ENCODE measurements at places on chromosomes 1 and 21.
A peak's percentile ranks its signal among the peaks of the same experiment; 100 is the strongest.

GRCh38 chr1:239803781-239804180, 287.9 kb upstream of the FMN2 start:
- DNase-seq = no peak

DNA sequence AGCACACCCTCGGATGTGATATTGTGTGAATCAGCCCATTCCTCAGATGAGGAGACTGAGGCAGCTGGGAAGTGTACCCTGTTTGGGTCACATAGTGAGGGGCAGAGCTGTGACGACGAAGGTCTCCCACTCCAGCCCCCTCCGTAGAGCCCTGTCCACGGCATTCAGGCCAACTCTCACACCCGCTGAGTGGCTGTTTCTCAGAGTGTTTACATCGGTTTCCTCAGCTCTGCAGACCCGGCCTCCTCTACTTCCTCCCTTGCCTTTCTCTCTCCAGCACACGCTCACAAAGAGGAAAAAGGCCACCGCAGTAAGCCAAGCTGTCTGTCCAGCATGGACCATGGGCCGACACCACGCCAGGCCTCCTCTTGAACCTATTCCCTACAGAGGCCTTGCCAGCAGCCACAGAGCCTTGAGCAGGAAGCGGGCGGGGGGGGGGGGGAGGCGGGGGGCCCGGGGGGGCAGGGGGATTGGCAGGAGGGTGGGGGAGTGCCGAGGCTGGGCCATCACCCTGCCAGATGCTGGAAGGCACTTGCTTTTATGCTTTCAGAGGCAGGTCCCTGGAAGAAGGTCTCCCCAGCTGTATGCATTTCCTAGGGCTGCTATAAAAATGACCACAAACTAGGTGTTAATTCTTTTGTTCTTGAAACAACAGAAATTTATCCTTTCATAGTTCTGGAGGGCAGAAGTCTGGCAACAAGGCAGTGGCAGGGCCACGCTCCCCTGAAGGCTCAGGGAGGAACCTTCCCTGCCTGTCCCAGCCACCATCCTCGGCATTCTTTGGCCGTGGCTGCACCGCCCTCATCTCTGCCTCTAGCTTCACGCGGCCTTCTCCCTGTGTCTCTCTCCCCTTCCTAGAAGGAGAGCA, 178.4 kb downstream of the PSMG1 start:
- DNase-seq = no peak

DNA sequence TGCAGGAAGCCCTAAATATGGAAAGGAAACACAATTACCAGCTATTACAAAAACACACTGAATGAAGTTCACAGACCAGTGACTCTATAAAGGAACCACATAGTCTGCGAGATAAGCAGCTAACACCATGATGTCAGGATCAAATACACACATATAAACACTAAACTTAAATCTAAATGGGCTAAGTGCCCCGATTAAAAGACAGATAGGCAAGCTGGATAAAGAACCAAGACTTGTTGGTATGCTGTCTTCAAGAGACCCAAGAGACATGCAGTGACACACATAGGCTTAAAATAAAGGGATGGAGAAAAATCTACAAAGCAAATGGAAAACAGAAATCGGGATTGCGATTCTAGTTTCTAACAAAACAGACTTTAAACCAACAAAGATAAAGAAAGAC, 121.9 kb downstream of the SLC5A9 start:
- DNase-seq = no peak

DNA sequence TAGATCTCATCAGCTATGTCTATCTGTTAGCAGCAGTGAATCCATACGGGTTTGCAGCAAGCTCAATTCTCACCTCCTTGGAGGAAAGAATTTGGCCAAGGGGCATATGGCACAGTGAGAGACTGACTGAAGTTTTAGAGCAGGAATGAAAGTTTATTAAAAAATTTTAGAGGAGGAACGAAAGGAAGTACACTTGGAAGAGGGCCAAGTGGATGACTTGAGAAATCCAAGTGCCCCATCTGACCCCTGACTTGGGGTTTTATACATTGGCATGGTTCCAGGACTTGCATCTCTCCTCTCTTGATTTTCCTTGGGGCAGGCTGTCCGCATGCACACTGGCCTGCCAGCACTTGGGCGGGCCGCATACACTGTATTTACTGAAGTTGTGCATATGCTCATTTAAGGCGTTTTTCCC, 9.2 kb upstream of the OSBPL9 start:
- DNase-seq = no peak

GRCh38 chr1:189350983-189351616, 1126.6 kb downstream of the BRINP3 start:
- DNase-seq = no peak

DNA sequence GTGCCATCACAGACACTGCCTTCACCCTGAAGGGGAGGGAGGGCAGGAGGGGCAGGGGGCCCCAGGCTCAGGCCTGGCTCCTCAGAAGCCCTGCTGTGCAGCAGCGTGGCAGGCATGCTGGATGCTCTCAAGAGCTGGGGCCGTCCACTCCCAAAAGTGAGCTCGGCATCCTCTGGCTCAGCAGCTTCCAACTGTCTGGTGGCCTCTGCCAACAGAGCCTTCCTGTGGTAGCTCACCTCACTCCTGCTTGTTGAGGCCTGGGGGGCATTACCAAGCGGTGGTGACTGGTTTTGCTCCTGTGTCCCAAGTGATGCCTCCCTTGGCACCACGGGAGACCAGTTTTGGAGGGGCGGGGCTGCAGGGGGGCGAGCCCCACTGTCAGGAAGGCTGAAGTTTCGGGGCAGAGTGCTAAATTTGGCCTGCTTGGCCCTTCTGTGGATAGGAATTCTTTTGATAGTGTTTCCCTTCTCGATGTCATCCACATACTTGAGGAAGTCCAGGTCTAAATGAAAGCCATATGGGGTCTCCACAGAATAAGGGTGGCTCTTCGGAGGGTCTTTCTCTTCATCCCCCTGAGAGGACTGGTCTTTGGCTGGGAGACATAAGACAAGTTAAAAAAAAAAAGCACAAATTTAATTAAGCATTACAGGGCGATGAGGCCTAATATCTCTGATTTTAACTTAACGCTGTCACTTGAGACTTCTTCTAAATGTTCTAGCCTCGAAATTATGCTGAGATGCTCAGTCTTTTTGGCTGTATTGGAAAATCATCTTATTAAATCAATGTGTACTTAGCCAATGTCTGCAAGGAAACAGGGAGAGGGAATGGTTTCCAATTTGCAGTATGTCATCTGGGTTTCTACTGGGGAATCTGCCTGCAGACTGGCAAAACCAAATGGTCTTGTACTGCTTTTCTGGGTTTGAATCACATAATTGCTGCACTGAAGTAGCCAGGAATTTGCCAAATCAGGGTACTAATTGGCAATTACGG, 44.4 kb downstream of the KANK4 start:
- no peak for DNase-seq

DNA sequence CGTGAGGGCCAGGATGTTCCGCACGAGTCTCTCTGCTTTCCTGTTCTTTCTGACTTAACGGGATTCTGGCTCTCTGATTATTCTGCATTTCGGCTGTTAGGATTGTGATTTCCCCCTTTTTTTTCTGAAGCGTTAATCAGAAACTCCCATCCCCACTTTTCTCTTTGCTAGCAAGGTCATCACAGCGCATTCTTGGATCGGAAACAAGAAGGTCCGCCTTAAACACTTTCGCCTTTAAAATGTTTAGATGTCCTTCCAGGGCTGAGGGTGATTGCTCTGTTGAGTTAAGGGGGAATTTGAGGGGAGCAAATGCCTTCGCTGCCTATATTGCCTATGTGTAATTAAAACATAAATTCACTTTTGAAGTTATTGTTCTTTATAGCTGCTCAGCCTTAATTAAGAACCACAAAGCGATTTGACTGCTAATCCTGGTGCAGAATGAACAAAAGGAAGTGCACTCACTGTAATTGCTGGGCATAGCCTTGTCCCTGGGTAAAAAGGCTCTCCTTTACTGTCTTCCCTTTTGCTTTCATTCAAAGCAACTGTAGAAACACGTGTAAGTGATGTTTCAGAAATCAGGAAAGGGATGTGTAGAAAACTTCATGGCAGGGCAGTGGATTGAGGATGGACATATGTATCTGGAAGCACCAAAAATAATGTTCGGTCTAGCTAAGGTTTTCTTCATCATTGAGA, 1.2 kb downstream of the LAMC1 start:
- DNase-seq = no peak

DNA sequence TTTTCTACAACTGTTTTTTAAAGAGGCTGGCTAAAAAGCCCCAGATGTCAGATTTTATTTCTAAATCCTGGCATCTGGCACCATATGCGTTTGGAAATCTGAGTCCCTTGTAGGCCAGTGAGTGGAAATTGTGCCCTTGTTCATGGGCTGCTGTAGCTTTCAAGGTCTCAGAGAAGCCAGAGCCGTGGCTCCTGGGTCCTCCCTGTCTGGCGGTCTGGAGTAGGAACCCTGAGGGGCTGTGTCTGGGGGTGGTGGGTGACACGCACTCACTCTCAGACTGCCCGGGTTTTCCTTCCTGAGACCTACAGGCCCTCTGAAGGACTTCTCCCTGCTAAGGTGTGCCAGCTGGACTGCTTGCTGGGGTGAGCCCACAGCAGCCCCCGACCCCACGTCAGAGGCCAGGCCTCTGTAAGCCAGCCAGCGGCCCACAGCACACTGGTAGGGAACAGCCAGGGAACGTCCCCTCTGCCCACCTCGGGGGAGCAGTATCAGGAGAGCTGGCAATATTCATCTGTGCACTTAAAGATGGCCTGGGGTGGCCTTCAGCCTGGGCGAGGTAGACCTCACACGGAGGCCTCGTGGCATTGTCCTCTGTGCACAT, 151.5 kb downstream of the PEX14 start:
- DNase-seq = peak; percentile 64

- no peak for DNase-seq
Measured at GRCh38 chr1:246450611-246451251, 56.3 kb downstream of the SMYD3 start.

GRCh38 chr1:16032388-16033102, 10.7 kb downstream of the CLCNKA start:
- DNase-seq = peak; percentile 95

DNA sequence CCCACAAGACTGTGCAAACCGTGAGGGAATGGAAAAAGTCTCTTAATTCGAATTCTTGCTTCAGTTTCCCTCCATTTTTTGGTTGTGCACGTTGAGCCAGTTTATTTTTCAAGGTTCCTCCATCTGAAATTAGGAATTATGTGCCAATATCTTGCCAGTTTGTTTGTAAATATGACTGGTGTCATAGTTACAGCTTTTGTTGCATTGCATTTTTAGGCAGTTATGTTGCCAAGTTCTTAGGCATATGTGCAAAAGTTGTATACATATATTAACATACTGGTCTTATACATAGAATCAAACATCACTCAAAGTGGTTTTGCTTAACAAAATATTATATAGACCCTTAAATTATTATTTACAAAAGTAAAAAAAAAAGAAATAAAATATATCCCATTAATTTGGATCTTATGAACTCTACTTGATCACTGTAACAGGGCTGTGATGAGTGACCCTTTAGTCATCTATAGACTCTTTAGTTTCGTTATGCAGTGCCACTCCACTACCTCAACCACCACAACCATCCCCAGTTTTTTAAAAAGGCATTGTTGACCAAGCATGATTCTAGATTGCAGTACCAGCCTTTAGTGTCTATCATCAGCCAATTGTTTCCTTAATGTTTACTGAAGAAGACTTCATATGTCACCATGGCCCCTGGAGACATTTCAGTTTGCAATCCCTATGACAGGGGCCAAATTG, 20.9 kb upstream of the DYNLT5 start:
- no peak for DNase-seq

GRCh38 chr1:184143449-184143848, 91.9 kb downstream of the TSEN15 start:
- DNase-seq = no peak

DNA sequence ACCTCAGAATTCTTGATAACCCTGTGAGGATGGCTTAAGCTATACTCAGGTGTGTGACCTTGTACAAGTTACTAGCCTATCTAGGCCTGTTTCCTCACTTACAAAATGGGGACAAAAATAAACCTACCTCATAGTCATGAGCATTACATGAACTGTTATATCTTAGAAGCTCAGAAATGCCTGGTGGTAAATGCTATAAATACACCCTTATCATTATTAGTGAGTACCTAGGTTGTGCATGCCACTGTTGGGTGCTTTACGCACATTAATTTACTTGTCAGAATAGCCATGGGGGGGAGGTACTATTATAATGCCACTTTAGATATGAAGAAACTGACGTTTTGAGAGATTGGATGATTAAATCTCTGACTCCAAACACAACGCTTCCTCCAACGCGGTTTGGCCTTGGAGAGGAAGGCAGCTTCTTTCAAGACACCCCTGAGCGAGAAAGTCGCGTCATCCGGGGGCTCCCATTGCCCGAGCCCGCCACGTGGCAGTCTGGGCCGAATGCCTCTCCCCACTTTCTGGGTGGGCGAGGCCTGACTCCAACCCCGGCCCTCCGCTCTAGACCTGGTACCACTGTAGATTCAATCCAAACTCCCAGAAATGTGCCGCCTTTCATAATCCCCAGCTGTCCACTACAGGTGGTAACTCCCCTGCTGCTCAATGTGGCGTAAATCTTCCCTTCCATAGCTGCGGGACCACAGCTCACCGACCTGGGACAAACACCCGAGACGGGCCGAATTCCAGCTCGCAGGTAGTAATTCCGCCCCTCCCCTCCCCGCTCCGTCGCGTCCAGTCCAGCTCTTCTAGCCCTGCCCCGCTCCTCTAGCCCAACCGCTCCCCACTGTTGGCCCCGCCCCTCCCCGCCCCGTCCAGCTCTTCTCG, 771 bp upstream of the RAD54L start:
- peak; percentile 80 for DNase-seq

- DNase-seq = no peak
Measured at GRCh38 chr1:216542263-216542662, 119.0 kb upstream of the USH2A start.

DNA sequence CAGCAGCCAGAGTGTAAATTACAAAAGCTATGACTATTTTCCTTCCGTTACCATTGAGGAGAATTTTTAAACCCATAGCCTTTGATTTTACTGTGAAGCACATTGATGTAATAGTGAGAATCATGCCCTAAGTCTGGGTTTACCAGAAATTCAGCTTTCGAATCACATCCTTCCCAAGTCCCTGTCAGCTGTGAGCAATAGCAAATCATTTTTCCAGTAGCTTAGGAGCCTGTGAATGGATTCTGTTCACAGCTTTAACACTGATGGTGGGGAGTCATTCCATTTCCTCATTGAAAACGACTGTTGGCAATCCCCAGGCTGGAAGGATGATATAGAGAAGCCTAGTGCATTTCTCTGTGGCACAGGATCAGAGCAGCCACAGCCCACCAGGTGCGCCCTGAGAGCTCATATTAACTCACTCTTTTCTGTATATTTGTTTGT, 82.2 kb upstream of the C1orf105 start:
- no peak for DNase-seq

GRCh38 chr1:32539584-32540571, 651 bp downstream of the ZBTB8A start:
- DNase-seq = no peak

DNA sequence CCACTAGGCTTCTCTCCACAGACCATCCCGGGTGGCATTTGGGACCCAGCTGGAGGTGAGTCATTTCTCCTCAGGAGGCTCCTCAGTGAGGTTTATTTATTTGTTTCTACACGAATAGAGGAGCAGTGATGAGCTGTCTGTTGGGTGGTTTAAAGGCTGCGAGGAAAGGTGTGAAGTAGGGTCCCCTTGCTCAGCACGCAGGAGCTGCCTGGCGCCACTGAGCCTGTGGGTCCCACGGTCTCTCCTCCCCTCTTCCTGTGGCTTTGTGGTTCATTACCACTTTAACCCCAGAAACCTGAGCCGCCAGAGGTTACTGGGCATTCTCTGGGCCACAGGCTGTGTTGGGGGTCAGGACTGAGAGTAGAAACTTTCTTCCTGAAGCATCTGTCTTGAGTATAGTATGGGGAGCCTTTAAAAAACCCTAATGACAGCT, 39.9 kb downstream of the IL6R start:
- DNase-seq = no peak
